ENCODE measurements at places on chromosomes 6 and 20.

GRCh38 chr6:113416170-113416569 lies 441.0 kb upstream of the MARCKS start:
- DNase-seq: no peak

DNA sequence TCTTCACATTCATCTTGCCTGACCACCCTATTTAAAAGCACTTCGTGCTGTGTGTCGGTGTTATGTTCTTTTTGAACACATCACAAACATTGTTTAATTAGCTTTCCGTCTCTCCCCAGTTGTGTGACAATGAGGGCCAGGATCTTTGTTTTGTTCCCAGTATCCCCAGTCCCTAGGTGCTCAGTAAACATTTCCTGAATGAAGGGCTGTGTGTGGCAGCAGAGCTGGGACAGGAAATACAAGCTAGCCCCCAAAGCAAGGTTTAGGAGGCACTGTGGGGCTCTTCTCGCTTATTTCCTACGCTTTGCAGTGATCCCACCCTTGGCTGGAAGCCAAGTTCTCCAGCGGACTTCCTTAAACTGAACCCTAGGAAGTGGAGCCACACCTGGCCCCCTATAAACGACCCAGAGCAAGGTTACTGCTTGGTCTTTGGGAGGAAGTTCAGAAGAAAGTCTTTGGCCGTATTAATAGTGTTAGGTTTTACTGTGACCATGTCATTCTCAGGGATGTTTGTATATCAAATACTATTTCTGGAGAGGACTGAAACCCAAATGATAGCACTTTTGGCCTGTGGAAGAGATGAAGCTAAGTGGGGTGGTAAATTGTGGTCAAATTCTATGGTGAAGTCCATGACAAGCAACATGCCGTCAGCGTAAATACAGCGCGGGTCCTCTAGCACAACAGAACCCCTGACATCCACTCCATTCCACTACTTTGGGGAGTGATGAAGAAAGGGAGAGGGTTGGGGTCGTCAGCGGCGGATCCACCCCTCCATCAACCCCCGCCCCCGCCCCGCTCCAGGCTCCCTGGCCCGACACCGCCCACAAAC lies 570 bp upstream of the FANCE start:
- DNase-seq: no peak

GRCh38 chr20:54292185-54292584 lies 84.3 kb downstream of the PFDN4 start:
- no peak for DNase-seq

GRCh38 chr6:150658421-150658820 lies 58.7 kb downstream of the PLEKHG1 start:
- no peak for DNase-seq

DNA sequence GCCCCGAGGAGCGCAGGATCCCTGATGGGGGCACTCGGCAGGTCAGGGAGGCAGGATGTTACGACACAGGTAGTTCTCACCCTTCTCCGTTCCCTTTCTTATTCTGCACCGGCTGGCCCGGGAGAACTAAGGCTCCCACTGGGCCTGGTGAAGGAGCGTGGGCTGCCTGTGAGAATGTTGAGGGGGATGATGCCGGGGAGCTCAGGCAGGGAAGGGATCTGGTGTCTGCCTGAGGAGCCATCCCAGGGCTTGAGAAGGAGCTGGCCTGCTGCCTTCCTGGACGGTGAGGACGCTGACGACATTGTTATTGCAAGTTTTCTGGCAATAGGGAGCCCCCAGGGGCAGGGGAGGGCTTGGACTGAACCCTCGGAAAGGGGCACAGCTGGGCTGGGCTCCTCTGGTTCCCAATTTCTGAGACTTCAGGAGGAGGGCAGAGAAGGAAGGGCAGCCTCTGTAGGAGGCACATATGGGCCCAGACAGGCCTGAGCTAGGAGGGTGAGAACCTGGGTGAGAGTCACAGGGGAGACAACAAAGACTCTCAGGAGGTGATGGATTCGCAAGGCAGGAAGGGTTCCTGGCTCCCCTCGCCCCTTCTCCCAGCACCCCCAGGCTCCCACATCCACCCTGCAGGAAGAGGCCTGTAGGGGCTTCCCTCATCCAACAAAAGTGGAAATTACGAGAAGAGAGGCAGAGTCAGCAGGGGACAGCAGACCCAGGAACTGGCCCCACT lies 32.8 kb downstream of the CYP21A2 start:
- DNase-seq: no peak

DNA sequence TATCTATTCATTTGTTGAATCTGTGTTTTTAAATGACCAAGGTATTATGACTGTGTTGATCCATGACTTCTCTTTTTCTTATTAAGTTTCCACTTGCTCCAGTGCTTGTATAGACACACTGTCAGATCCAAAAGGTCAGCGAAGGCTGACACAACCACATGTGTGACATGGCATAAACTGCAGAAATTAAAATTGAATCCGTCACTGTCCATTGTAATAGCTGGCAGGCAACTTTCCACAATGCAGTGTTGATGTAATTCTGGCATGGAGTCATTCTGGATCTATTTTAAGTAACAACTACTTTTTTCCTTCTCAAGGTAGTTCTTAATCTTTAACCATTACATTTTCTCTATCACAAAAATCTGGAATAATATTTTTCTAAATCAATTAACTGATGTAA lies 145.3 kb downstream of the AIG1 start:
- DNase-seq: no peak

DNA sequence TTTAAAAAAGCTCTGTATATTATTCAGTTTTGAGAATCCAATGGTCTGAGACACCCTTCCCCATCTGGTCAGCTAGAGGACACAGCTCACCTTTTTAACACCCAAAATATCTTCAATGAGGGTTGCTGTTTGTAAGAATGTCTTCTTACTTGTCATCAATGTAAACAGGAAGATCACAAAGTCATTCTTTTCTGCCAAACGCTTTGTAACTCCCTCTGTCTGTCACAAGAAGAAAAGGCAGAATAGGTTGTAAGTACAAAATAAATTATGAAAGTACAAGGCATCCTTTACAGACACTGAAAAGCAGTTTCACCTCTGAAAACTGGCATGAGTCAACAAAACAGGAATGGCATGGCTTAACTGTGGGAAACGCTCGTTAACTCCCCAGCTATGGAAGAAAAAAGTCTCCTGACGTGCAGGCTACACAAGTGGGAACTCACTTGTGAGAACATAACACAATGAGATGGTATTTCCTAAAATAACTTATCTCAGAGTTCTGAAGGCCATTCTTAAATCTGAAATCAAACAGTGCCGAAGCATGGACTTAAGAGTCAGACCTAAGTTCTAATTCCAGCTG lies 42.7 kb downstream of the TRPC4AP start:
- DNase-seq: no peak

DNA sequence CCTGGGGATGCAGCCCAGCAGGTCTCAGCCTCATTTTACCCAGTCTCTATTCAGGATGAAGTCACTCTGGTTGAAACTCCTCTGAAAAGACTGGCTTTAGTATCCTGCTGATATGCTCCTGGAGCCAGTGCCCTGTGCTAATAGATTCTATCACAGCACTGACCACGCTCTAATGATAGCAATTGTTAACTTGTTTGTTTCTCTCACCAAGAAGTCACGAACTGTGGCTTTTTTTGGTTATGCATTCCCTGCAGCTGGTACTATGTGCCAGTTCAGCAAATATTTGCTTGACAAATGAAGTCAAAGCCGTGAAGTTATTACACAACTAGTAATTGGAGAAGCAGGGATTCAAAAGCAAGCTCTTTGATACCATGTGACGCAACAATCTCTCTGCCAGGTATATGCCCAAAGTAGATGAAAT lies 754.6 kb downstream of the KIF16B start:
- no peak for DNase-seq

DNA sequence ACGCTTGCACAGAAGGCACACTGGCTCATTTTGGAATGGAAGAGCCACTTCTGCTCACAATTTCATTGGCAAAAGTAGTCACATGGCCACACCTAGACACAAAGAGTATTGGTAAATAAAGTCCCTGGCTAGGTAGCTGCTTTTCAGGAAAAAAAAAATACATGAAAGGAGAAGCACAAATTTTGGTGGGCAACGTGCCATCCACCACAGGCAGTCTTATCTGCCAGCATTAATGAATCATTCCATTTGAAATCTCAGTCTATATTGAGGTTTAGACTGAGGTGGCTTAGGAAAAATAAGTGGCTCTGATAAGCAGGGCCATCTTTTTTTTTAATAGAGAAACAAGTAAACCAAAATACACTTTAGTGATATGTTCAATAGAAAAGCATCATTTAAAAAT lies 44.3 kb downstream of the ADGRB3 start:
- DNase-seq: no peak

DNA sequence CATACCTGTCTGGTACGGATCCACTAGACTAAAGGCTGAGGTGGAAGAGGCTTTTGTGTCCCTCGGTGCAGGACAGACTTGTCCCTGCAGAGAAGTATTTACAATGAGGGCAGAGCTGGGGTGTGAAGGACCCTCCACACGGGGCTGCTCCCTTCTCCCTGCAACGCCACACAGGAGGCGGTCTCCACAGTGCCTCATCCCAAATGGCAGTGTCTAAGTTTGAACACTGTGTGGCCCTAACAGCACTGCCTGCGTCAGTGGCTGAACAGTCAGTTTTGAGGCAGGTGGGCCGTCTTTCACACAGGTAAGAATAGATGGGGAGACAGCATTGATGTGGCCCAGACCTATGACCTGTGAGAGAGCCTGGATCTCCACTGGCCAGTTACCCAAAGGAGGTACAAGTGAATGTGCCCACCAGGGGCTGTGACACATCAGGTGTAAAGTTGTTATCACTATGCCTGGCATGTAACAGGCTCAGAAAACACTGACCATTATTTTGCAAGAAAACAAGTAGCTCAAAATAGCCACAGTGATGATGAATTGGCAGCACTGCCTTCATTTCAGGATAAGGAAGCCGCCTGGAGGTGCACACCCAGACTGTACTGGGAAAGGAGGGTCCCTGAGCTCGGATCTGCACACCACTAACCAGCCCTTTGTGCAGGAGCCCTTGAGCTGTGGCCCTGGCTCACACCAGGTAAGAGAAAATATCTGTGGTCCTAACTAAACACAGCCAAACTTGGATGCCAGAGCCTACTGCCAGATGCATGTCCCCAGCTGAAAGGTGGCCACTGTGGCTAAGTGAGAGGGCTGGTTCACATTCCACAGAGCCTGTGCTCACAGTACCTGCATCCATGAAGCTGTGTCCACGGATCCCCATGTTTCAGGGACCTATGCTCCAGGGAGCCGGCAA lies 246.7 kb downstream of the DLL1 start:
- DNase-seq: no peak

All from NCI-H1436 (cell line).